ENCODE measurements at places on chromosomes 1 and 21.
A peak's percentile ranks its signal among the peaks of the same experiment; 100 is the strongest.

- DNase-seq: no peak
These were observed 7.4 kb downstream of the ACADM start for GRCh38 chr1:75731881-75732280.

- no peak for DNase-seq
These were observed 302.6 kb upstream of the RRP15 start for GRCh38 chr1:217982331-217983050.

DNA sequence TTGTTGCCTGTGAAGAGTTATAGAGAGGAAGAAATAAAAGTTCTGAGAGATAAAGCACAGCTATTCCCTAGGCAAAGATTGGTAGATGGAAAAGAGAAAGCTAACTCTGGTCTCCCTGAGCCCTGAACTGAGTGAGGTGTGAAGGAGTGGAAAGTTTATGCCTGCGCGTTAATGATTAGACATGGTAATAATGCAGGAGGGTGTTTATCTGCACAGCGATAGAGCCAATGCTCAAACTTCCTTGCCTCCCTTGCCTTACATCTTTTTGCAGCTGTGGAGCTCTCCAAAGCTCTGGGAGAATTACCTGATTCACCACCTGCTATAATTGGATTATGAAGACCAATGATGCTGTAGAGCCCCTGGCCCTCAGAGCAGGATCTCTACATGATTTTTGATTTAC is 32.8 kb upstream of the CHRM3 start:
- peak; percentile 53 for DNase-seq

DNA sequence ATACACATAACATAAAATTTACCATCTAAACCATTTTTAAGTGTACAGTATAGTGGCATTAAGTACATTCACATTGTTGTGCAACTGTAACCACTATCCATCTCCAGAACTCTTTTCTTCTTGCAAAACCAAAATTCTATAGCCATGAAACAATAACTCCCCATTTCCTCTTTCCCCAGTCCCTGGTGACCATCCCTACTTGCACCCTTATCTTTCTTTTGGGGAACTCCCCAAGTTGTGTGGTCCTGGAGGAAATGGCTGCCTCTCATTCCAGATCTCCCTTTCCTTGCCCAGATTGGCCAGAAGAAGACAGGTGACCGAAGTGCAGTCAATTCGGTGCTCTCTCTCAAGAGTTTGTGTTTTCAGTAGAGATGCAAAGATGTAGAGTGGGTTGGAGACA is 389.6 kb upstream of the C1orf87 start:
- DNase-seq: no peak

DNA sequence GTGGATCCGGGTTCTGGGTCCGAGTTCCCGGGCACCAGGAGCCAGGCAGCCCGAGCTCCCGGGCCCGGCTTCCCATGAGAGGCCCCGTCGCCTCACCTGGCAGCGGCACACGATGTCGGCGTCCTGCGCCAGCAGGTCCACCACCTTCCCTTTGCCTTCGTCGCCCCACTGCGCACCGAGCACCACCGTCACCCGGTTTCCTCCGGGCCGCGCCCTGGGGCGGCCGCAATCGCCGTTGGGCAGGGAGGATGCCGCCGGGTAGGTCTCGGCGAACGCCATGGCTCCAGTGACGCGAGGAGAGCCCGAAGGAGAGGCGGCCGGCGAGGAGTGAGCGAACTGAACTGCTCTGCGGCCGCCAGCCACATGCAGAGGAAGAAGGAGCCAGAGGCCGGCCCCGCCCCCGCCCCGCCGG is at the start of gene ADSS2:
TSS of gene ADSS2 (minus strand) at position 371 of the 412 bp plus-strand sequence. CDS start at position 279, 92 bp downstream.
- DNase-seq: no peak

GRCh38 chr1:173489149-173489600 is 12.0 kb downstream of the PRDX6 start:
- DNase-seq: no peak

- peak; percentile 37 for DNase-seq
These were observed 376.9 kb downstream of the HHIPL2 start for GRCh38 chr1:222171005-222171404.

GRCh38 chr21:41429305-41429704 is 3.3 kb downstream of the MX1 start:
- DNase-seq: no peak

- DNase-seq: no peak
These were observed 5.9 kb downstream of the PKLR start for GRCh38 chr1:155295183-155295941.

DNA sequence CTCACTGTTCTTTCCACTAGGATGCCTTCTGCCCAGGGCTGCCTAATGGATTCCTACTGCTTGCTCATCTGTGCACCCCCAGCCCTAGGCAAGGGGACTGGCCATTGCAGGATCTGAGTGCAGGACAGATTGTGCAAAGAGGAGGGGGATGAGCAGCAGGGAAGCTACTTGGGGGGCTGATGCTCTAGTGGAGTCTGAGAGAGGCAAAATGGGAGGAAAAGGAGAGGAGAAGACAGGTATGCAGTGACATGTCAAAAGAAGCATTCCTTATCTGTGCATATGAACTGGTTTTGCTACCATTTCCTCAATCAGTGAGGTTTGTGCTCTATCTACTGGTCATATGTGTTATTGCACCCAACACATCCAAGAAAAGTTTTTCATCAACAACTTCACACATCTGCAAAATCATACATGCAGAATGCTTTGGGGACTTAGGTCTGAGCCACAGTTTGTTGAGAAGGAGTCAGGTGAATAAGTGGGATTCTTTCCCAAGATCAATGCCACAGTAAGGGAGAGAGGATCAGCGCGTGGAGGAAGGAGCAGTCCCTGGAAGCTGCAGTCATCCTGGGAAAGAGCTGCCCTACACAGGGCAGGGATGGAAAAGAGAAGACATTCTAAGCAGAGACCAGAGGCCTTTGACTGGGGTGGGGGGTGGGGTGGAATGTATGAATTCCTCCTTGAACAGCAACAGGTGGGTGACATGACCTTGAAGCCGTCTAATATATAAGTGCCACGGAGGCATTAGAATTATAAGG is 14.4 kb downstream of the SLC5A9 start:
- DNase-seq: peak; percentile 46

GRCh38 chr1:86499987-86500593 is 31.4 kb downstream of the CLCA1 start:
- peak; percentile 29 for DNase-seq

GRCh38 chr1:231933711-231934626 is 307.4 kb downstream of the DISC1 start:
- no peak for DNase-seq

GRCh38 chr1:94514095-94514727 is 27.3 kb downstream of the F3 start:
- DNase-seq: no peak

DNA sequence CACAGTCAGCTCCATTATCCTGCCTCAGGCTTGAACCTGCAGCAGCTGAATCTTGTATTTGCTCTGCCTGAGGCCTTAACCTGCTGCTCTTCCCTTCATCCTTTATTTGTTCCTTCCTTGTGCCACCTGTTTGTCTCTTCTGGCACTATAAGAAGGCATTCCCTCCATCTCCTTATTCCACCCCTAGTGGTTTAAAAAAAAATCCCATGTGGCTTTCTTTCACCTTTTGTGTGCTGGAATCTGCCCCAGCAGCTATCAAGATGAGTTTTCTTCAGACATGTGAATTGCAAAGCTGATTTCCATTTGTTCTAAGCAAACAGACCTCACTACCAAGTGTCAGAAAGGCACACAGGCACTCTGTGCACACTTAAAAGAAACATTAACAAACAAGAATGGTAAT is 294.6 kb downstream of the TTLL7 start:
- DNase-seq: no peak

DNA sequence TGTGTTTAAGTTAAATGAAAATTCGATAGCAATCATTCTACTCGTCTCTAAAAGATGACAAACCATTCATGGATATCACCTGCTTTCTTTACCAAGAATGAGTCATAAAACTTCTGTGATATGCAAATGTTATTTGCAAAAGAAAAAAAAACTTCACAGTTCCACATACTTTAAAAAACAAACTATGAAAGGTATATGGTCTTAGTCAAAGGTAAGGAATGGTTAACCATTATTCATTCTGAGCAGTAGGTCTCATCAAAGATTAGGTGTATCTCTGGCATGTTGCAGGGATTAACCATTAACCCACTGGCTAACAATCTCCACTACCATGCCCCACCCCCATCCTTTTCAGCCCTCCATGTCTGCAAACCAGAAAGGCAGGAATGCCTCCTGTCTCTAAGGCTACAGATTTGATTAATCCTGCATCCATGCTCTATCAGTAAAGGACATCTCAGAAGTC is 44.4 kb downstream of the PTPN14 start:
- DNase-seq: peak; percentile 94

DNA sequence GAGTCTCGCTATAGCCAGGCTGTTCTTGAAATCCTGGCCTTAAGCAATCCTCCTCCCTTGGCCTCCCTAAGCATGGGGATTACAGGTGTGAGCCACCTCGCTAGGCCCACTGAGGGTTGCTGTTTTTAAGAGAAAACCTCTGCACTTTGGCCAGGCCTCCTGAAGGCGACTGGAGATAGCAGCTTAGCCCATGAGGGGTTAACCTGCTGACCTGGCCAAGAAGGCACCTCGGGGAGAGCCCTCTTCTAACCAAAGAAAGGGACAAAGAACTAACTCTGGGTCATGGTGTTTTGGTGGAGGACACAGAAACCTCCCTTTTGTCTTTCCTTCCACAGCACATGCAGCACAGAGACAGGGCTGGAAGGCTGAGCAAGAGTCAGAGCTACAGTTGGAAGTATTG is 17.7 kb upstream of the KNCN start:
- DNase-seq: no peak

GRCh38 chr1:40898431-40898901 is 36.3 kb upstream of the CITED4 start:
- peak; percentile 90 for DNase-seq

- no peak for DNase-seq
These were observed 43.2 kb downstream of the CAPN8 start for GRCh38 chr1:223622132-223622842.

- DNase-seq: no peak
These were observed 27.0 kb downstream of the RAP1GAP start for GRCh38 chr1:21641967-21642739.

DNA sequence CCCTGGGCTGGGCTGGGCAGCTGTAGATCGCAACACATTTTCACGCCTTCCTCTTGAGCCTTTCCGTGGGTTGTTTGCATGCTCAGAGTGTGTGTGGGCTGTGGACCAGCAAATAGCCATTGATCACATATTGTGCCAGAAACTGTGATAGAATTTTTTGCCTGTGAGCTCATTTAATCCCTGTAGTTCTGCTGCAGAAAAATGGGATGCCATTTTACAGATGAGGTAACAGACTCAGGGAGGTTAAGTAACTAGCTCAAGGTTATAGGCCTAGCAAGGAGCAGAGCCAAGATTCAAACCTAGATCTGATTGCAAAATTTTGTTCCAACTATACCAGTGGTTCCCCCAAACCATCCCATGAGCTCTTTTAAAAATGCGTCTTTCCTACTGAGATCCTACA is 10.5 kb downstream of the SPATA46 start:
- no peak for DNase-seq

GRCh38 chr1:162974810-162975209 is 94.4 kb upstream of the RGS4 start:
- DNase-seq: no peak

DNA sequence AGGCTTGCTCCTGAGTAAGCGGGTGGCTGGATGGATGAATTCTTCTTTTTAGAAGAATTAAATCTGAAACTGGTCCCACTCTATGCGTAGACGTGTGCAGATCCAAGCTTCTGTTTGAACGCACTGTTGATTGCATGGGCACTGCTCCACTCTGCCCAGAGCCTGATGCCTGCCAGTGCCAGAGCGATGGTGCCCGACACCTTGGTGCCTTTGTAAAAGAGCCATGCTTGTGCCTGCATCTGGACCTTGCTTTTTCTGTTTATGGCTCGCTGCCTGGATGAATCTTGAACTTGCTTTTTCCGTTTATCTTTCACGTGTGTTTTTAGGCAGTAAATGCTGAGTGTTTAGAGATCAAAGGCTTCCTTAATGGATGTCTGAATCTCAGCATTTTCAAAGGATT is 15.0 kb upstream of the PWP2 start:
- no peak for DNase-seq

GRCh38 chr1:25711555-25712298 is 88.3 kb upstream of the SELENON start:
- DNase-seq: no peak

DNA sequence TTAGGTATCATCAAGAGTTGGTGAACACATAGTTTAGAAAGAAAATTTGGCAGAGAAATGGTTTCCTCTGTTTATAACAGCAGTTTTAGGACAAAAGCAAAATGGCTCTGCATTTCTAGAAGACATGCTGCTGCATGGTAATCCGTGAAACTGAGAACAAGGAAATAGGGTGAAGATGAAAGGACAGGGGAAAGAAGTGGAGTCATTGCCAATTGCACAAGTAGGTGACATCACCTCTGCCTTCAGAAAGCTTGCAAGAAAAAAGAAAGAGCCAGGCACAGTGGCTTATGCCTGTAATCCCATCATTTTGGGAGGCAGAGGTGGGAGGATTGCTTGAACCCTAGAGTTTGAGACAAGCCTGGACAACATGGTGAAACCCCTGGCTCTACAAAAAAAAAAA is 217.6 kb downstream of the LMX1A start:
- DNase-seq: no peak

DNA sequence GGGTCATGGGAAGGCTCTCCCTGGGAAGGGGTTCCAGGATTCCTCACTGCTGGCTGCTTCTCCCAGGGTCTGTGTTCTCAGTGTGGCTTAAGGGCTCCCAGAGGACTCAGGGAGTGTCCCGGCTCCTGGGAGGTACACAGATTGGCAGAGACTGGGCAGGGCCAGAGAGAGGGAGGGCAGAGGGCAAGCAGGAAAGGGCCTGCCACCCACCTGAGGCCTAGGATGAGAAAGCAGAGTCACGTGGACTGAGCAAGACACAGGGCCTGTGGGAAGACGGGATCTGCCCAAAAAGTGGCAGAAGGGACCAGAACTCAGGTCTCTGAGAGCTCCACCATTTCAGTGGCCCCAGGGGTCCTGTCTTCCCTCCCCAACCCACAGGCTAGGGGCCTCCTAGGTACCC is 871 bp downstream of the SLFNL1 start:
- DNase-seq: no peak

DNA sequence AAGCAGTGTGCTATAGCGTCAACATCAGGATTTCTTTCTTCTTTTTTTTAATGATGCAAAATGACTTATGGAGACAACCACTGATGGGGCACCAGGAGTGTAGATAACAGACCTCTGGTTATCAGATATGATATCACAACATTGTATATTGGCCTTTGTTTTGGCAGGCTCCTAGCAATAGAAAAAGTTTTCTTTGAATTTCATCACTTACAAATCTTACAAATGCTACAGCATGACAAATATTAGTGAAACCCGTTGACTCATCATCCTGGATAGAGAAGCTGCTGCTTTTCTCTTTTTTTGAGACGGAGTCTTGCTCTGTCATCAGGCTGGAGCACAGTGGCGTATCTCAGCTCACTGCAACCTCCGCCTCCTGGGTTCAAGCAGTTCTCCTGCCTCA is 92.9 kb downstream of the LTN1 start:
- DNase-seq: no peak

GRCh38 chr1:43653893-43654292 is 3.9 kb downstream of the KDM4A start:
- DNase-seq: no peak

Measured in kidney glomerular epithelial cell (primary cell).